ENCODE measurements at places on chromosomes 6 and 20.

- no peak for DNase-seq
Observed at GRCh38 chr20:51610761-51611624, 68.5 kb upstream of the NFATC2 start.

DNA sequence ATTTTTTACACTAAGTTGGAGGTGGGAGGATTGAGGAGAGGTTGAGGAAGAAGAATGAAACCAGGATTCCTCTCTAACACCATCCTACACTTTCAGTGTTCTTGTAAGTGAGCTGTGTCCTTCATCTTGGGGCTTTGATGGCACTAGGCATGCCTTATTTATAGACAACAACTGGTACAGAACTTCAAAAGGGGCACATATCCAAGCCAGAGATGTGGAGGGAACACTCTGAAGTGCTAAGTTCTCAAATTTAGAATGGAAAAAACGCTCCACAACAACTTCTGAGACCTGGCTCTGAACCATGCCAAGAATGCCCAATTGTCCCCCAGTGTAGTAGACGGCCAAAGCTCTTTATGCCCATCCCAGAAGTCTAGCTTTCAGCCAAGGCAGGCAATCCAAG is 16.2 kb upstream of the PKHD1 start:
- DNase-seq: no peak

DNA sequence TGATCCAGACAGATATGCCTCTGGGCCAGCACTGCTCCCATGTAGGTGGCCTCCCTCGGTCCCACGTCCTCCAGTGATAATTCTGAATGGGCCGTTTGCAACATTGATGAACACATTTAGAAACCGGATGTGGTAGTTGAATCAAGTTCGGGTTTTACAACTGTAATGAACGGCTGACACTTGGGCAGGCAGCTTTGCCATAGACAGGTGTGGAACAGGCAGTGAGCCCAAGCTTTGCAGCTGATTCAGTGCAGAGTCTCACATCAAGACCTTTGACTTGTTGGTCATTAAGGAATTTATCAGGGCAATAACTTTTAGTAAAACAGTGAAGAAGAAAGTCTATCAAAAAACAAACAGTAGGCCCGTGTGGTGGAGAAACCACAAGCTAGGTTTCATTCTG is 466.6 kb upstream of the AGPAT4 start:
- no peak for DNase-seq

- DNase-seq: no peak
Observed at GRCh38 chr20:60092729-60093128, 134.5 kb downstream of the CDH26 start.

- no peak for DNase-seq
Observed at GRCh38 chr6:151001387-151002056, 136.0 kb downstream of the MTHFD1L start.
